Kasumi-1 (cell line): ENCODE measurements at places on chromosomes 7 and 10.
A peak's percentile ranks its signal among the peaks of the same experiment; 100 is the strongest.

DNA sequence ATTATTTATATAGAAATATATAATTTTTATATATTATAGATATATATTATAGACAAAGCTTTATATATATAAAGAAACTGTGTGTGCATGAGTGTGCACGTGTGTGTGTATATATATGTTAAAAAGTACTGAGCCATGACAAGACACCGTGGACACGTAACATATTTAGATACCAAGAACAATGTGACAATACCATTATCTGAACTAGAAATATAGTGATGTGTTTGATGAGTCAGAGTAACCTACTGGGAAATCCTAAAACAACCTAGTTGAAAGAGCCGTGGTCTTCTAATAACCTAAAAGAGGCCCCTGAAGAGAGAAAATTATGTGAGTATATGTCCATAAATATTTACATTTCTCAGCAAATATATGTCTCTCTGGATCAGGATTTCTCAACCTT lies 50.7 kb upstream of the ITGB8 start:
- no peak for DNase-seq

DNA sequence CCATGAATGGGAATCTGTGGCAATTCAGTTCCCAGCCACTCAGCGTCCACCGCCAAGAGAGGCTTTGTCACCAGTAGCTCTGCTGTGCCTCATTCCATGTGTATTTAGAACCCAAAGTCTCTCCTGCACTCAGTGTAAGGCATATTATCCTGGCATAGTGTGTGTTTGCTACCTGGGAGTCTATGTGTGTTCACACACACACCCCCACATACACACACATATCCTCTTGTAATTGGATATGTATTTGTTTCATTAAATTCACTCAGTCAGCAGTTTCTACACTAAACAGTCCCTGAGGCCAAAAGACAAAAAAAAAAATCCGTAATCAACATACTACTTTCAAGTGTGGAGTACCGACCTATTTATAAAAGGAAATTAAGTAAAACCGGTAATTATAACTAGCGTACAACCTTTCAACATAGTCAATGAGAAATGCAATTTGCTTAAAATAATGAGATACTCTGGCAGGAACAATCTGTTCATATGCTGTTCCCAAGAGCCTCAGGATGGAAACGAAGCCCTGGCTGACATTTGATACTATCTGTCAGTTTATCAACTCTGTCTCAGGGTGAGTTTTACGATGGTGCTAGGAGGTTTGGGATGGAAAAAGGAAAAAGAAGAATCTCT lies 425.8 kb upstream of the CELF2 start:
- DNase-seq = no peak

GRCh38 chr10:15515202-15515601 lies 144.1 kb upstream of the FAM171A1 start:
- no peak for DNase-seq

- peak; percentile 71 for DNase-seq
Measured at GRCh38 chr10:60098677-60099601, 192.6 kb upstream of the CCDC6 start.

DNA sequence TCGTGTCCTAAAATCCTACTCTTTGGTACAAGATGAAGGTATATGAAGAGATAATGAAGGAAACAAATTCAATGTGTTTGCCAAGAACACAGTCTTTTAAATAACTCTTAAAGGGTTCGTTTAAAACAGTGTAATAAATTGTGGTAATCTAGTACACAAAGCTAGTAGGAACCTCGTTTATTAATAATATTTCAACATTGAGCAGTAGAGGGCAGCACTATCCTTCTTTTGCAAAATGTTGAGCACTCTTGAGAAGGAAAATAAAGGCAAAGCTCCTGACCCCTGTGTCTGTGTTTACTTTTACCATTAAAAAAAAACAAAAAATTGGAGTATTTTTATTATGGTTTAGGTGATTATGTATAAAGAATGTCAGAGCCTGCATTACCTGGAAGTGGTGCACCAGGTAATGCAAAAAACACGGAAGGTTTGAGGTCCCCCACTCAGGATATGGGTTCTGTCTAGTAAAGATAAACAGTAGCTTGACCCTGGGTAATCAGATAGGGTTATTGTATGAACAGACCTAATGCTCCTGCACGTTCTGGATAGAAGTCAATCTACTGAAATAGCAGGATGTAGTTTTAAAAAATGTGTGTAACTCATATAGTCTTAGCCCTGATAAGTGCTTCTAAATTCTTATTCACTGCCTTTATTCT lies 5.7 kb upstream of the GOT1 start:
- DNase-seq = peak; percentile 92

GRCh38 chr7:37694208-37695094 lies 10.9 kb downstream of the GPR141 start:
- peak; percentile 97 for DNase-seq

- no peak for DNase-seq
Measured at GRCh38 chr10:73859428-73859783, 14.9 kb downstream of the CAMK2G start.

DNA sequence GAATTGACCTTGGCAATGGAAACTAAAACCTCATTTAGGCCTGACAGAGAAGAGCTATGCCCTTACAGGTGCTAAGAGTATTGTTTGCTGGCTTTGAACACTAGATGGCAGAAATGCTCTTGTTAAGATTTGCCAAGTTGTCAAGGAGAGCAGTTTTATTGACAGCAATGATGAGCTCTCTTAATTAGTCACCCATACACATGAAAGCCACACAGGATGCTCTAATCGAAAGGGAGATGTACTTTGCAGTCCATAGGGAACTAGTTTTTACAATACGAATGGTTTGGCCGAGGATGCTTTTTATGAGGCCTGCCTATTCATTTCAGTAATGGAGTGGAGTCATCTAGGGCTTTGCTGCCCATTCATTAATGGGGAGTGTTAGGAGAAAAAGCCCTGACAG lies 45.4 kb upstream of the MBL2 start:
- peak; percentile 91 for DNase-seq

GRCh38 chr10:72736176-72736827 lies 44.4 kb downstream of the MCU start:
- DNase-seq = no peak

- peak; percentile 71 for DNase-seq
Measured at GRCh38 chr7:99375070-99375807, 709 bp downstream of the ARPC1B start.

DNA sequence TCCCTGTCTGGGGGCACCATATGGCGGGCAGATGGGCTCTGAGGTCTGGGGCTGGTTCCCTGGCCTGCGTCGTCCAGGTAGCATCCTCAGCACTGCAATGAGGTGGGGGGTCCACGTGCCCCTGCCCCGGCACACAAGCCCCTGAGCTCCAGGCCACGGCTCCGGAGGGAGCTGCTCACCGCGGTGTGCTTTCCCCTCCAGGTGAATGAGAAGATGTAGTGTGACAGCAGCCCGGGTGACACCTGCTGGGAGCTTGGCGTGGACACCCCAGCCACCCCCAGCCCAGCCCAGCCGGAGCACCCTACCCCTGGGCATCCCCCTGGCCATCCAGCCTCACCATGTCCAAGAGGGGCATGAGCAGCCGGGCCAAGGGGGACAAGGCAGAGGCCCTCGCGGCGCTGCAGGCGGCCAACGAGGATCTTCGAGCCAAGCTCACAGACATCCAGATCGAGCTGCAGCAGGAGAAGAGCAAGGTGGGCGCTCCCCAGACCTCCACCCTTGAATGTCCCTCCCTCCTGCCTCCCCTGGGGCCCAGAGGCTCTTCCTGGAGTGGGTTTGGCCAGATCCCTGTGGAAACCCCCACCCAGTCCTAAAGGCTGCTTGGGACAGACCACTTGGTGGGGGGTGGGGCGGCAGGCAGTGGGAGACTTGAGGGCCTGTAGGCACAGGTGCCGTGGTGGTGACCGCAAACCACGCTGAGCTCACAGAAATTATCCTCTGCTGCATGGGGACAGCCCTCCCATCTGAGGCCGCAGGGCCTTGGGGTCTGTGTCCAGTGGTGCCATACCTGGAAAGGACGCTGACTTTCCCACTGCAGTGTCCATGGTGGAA lies 38.9 kb downstream of the JAKMIP3 start:
- DNase-seq = no peak

- no peak for DNase-seq
Measured at GRCh38 chr10:63611078-63611477, 89.9 kb downstream of the REEP3 start.

DNA sequence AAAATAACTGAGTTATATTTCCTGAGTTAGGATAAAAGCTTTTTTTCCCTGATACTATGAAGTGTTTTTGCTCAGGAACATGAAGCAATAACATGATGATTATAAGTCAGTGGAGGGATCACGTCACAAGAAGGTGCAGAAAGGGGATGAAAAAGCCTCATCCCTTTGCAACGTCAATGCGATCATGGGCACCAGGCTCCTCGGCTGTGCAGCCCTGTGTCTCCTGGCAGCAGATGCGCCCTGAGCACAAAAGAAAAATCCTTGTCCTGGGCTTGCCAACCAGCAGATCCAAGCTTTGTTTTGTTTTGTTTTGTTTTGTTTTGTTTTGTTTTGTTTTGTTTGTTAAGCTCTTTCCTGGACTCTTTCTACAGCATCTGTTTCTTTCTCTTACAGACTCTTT lies 103.5 kb upstream of the PRSS1 start:
- peak; percentile 39 for DNase-seq

DNA sequence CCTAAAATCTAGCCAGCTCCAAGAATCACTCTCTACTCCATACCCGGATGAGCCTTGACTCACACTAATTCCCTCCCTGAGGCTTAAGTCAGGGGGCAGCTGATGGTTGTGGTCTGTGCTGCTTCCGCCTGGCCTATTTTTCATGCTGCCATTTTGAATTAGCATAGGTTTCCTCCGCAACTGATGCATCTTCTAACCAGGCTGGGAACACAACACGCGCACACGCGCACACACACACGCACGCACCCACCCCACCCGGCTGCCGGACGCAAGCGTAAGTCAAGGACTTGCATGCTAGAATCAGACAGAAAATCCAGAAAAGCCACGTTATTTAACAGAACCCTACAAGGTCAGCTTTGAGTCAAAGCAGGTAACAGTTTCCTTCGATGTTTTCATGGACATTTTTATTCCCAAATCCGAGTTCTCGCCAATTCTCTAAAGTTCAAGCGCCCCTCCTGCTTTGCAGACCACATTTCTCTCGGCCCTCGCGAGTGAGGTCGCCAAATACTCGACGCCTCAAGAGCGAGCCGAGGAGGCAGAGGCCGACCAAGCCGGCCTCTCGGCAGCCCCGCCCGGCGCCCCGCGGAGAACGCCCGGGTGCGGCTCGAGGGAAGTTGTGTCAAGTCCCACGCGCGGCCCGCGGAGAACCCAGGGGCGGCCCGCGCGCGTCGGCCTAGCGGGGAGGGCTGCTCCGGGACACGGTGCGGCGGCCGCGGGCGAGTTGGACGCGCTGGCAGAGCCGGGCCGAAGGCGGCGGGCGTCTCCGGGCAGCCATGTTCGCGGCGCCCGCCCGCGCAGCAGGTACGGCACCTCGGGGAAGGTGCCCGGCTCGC lies 961 bp downstream of the SCRN1 start:
- DNase-seq = no peak
